ENCODE measurements at places on chromosomes 11 and 22. TPM values are rescaled to one million over a fixed set of nuclear protein-coding genes. Genes with fewer than 3 reads are reported as not detected.
A peak's percentile ranks its signal among the peaks of the same experiment; 100 is the strongest.

- DNase-seq = no peak
Measured at GRCh38 chr11:11459578-11459977, 106.5 kb upstream of the CSNK2A3 start.

SMPD1 gene
- total RNA-seq = 14.0 TPM

DNA sequence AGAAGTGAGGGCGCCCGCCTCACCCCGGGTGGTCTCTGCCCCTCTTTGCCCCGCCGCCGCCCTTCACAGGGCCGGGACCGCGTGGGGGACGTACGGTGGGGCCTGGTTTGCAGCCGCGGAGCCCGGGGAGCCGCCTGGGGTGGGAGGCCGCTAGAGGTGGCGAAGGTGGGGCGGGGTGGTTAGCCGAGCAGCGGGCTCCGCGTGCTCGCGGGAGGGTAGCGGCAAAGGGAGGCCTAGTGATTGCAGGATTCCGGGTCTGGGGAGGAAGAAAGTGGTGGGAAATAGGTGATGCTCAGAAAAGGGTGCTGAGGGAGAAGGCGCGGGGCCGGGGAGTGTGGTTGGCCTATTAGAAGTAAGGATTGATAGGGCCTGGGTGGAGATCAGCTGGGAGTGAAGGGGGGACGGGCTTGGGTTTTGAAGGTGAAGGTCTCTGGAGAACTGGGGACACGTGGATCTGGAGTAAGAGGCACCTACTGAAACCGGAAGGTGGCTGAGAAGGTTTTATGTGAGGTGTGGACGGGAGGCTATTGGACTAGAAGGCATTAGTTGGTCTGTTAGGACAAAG lies 571 bp downstream of the FAR1 start:
- DNase-seq = no peak

- DNase-seq = peak; percentile 68
Measured at GRCh38 chr11:64742889-64743590, 902 bp downstream of the RASGRP2 start.

- DNase-seq = no peak
Measured at GRCh38 chr22:38129856-38130255, 19.4 kb upstream of the BAIAP2L2 start.

- DNase-seq = peak; percentile 81
Measured at GRCh38 chr22:23767673-23768548, at the start of gene CHCHD10. TSS of gene CHCHD10 (minus strand) at chr22:23767972. CDS start at chr22:23767874, 98 bp downstream.

BTG4 gene
- not detected for total RNA-seq

- no peak for DNase-seq
Measured at GRCh38 chr11:27008811-27009535, 15.1 kb downstream of the FIBIN start.

Measured in hematopoietic multipotent progenitor cell (in vitro differentiated cells).